Activated CD8-positive, alpha-beta memory T cell treated with anti-CD3 and anti-CD28 coated beads, Interleukin-2, amount 10 ng/mL, durations not matched to agents 7 days and 5 days (primary cell): ENCODE measurements at places on chromosomes 7 and 10. TPM values are rescaled to one million over a fixed set of nuclear protein-coding genes. Genes with fewer than 3 reads are reported as not detected.

DNA sequence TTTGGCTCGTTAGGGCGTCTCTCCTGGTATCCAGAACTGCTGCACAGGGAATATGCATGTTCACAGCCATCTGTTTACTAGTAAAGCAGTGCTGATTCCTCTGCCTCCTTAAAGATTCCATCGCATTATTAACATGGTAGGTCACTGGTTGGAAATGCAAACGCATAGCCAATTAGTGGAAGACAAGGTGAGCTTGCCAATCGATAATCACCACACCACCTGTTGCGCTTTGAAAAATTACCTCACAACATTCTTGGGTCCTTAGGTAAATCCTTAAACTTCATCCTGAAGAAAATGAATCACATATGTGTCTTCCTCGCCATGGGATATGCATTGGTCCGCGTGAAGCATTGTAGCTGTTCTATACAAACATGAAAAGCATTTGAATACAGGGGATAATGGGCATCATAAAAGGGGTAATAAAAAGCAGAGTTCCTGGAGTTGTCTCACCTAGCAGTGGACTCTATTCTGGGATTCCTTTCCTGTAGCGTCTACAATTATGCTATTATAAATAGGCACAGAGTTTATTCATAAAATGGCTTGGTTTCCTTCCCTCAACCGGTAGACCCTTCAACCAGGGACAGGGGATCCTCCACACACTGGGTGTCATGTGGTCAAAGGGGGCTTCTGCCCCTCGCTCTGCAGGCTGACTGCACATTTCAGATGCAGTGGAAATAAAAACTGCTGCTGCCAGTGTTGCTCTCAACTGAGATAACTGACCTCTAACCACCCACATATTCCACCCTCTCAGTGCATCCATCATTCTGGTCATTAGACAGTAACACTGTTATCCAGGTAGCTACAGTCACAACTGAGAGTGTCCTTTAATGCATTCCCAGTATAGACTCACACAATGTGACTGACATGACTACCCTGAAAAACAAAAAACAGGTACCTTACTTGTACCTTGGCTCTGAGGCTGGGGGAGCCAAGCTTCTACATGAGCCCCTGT is 389.2 kb upstream of the NFE2L3 start:
- H3K4me3 ChIP-seq, result no peak overlapping the region
- no peak overlapping the region for H3K27ac ChIP-seq
- no peaks in the 10 kb centered on the region for H3K4me1 ChIP-seq
- no peaks in the 10 kb centered on the region for H3K36me3 ChIP-seq

- no peak for DNase-seq
- H3K27ac ChIP-seq, result no peak overlapping the region
- H3K4me3 ChIP-seq, result no peak overlapping the region
- no peaks in the 10 kb centered on the region for H3K4me1 ChIP-seq
- no peaks in the 10 kb centered on the region for H3K36me3 ChIP-seq
Observed at GRCh38 chr7:104035351-104035750, 45.9 kb upstream of the RELN start.

Gene DYDC2
- not detected for total RNA-seq

Gene NPFFR1
- total RNA-seq, result not detected
